ENCODE measurements at places on chromosomes 1 and 21.

GRCh38 chr21:34191876-34192275 is 118.5 kb downstream of the MRPS6 start:
- no peak for DNase-seq

DNA sequence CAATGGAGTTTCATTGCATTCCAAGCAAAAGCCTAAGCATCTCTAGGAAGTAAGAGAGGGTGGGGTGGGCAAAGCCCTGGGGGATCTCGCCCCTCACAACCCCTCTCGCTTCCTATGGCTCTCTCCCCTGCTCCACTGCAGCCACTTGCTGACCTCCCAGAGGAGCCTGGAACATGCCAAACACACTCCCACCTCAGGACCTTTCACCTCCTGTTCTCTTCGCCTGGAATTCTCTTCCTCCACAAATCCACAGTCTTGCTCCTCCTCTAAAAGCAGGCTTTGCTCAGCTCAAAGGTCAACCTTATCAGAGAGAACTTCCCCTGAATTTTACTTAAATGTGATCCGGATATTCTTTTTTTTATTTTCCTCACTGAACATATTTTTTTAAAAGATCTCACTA is 20.9 kb upstream of the SRRM1 start:
- no peak for DNase-seq

DNA sequence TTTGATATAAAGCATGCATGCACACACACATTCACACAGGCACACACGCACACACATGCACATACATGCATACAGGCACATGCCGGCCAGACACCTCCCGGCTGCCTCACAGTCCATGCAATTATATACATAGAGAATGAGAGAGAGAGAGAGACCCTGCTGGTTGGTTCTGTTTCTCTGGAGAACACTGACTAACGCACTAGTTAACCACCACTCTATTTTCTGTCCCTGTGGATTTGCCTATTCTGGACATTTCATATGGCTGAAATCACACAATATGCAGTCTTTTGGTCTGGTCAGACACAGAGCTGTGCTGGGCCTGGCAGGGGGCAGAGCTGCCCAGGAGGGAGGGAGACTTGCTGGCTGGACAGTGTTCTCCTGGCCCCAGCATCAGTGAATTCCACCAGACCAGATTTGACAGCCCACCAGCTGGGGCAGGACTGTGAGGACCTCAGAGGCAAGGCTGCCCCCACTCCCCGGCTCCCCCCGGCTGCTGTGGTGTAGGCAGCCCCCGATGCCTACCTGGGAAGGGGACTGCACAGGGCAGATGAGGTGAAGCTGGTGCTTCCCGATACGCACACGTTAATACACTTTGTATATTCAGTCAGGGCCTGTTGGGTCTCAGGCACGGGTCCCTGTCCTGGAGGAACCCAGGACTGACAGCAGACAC is 152.2 kb downstream of the NPHP4 start:
- DNase-seq: no peak

- no peak for DNase-seq
Observed at GRCh38 chr1:227280836-227281235, 37.5 kb downstream of the CDC42BPA start.

DNA sequence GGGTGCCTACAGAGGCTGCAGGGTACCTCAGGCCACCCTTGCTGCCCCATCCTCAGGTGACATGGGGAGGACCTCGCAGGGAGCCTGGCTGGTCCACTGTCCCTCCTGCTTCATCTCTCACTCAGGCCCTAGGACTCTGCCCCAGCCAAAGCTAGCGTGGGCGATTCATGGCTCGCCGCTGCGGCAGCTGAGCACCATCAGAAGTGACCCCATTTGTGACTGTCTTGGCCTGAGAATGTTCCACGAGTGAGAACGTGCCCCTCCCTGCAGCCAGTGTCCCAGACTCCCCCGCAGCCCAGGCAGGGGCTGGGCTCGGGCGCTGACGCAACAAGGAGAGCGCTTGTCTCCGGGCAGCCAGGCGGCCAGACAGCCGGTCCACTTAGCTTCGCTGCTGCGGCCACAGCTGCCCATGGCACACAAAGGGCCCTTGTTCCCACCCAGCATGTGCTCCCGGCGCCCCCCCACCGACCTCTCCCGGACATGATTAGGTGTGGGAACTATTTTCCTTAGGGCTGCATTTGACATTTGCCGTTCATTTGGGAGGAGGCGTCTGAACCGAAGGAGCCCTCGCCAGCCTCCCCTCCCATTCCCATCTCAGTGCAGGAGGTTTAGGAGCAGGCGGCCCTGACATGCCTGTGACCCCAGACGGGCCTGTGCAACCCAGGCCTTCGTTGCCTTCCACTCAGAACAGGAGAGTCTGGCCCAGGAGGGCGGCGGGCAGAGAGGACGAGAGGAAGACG is 19.3 kb upstream of the POFUT2 start:
- DNase-seq: peak; percentile 8

GRCh38 chr1:230917284-230918135 is 49.2 kb upstream of the C1orf198 start:
- DNase-seq: peak; percentile 69

DNA sequence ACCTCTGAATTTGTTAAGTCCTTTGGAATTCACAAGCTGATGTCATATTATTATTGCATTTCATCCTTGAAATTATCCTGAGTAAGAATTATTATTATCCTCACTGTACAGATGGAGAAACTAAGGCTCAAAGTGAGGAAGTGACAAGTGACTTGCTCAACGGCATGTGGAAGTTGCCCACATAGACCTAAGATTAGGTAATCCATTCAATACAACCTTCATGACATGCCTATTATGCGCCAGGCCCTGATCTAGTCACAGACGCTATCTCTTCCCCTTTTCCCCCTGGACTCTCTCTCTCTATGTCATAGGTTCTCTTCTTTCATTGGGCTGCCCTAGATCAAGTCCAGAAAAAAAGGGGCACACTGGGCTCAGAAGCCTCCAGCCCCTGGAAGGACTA is 84.9 kb upstream of the KCNK2 start:
- DNase-seq: no peak

GRCh38 chr21:40490408-40490807 is 356.6 kb downstream of the DSCAM start:
- no peak for DNase-seq

- DNase-seq: no peak
Observed at GRCh38 chr1:79161077-79161476, 154.5 kb upstream of the ADGRL4 start.

DNA sequence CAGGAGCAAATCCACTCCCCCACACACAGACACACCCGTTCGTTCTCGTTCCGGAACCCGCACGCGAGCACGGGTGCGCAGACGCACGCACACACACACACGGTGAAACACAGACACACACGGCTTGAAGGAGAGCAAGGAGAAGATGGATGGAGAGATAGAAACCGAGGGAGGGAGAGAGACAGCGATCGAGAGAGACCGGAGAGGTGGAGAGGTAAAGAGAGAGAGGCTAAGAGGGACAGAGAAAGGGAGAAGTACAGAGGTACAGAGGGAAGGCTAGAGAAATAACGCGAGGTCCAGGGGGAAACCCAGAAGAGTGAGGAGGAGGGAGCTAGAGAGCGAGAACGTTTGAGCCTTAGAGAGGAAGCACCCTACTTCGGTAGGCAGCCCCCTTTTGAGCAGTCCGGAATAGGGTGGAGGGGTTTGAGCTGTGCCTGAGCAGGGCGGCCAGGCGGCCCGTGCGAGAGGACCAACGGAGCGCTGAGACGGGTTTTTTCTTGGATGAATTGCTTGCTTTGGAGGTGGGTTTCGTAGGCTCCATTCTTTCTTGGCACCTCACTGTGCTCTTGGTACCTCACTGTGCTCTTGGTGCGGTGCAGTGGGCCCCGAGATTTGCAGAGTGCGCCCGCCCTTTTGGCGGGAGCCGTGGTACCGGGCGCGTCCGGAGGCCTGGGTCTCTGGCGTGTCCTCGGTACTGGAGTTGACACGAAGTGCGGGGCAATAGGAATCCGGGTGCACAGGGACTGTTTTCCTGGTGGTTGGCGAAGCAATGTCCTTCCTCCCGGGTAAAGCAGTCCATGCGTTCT is 88.4 kb upstream of the RHOU start:
- peak; percentile 28 for DNase-seq

- no peak for DNase-seq
Observed at GRCh38 chr1:205493241-205494085, 11.0 kb upstream of the CDK18 start.

GRCh38 chr1:109396871-109397580 is 692 bp downstream of the SORT1 start:
- no peak for DNase-seq

DNA sequence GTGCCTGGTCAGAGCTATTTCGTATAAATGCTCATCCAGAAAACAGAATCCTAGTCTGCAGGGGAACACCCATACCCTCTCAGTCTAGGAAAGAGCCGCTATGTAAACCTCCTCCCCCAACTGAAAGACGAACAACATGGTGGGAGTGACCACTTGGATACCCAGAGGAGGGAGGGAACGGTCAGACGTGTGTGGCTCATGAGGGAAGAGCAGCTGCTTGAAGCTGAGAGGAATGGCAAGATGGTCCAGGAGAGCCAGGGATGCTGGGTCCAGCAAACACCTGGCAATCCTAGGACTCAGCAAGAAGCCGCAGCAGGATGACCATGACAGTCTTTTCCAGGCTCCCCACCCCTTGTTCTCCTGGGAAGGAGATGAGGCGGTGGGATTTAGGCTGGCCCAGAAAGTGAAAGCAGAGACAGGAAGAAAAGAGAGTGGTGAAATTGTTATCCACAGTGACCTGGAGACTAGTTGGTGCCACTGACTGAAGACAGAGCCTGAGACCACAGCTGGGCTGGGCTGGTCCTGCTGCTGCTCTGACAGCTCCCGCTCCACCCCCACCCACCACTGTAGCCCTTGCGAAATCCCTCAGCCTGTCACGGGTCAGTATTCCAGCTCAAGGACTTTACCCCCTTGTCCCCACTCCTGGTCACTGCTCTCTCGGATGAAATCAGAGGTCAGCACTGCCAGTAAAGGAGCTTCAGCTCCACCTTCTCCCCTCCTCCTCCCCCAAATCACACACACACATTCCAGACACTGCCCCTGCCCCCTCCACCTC is 3.6 kb downstream of the CERS2 start:
- no peak for DNase-seq

DNA sequence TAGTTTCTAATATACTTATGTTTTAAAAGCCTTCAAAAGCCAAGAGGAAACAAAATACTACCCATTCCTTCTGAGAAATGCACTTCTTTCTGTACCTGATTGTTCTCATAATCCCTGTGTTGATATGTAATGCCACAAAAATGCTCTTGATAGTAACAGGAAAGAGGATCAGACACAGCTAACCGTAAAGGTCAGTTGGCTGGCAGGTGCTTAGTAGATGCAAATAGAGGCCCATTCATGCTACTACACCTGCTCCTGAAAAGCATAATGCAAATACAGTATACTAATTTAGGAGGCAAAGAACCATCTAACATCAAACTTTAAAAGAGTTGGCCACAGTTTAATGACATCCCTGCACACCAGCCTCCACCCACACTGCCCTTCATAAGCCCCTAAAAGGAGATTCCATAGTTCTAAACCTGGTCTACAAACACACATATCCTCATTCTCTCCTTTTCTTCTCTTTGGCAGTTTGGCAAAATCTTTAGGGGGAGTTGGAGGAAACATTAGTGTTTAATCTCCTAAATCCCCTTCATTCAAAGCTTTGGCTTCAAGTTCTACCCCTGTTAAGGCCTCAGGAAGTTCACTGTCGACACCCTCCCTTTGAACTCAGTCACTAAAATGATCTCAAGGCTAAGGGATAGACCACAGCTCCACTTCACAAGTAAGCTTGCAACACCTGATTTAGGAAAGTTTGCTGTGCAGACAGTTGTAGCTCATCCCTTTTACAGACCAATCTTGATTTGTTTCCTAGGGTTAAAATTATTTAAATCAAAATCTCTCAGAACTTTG is 2.9 kb upstream of the CD46 start:
- no peak for DNase-seq

GRCh38 chr1:172566196-172566997 is 33.4 kb downstream of the SUCO start:
- no peak for DNase-seq
